ENCODE measurements at places on chromosomes 11 and 22.
A peak's percentile ranks its signal among the peaks of the same experiment; 100 is the strongest.

DNA sequence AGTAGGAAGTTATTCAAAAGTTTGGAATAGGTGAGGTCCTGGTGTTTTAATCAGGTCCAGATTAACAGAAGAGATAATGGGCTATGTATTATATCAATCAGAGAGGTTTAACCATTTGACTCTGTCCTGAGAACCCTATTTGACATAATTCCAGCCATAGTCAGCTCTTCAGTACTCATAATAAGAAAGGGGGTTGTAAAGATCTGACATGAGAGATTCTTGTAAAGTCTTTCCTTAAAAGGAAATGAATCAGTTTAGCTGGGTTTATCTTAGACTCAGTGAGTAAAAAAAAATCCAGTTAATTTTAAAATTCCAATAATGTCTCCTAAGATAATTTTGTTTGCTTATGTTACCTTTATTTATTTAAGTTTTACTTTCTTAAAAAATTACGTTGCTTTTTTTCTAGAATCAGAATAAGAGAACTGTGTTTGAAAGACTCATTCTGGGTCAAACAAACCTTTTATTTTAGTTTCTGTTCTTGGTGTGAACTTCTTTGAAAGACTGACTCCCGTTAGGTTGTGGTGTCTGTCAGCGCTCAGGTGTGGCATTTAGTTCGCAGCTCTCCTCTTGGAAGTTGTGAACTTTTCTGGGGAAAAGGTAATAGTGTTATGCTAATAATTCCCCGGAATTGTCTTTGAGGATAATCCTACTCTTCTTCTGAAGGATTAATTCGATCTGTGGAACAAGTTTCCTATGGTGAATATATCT, 20.5 kb downstream of the NUCB2 start:
- no peak for DNase-seq

GRCh38 chr11:18000760-18001159, 12.1 kb downstream of the SERGEF start:
- no peak for DNase-seq

DNA sequence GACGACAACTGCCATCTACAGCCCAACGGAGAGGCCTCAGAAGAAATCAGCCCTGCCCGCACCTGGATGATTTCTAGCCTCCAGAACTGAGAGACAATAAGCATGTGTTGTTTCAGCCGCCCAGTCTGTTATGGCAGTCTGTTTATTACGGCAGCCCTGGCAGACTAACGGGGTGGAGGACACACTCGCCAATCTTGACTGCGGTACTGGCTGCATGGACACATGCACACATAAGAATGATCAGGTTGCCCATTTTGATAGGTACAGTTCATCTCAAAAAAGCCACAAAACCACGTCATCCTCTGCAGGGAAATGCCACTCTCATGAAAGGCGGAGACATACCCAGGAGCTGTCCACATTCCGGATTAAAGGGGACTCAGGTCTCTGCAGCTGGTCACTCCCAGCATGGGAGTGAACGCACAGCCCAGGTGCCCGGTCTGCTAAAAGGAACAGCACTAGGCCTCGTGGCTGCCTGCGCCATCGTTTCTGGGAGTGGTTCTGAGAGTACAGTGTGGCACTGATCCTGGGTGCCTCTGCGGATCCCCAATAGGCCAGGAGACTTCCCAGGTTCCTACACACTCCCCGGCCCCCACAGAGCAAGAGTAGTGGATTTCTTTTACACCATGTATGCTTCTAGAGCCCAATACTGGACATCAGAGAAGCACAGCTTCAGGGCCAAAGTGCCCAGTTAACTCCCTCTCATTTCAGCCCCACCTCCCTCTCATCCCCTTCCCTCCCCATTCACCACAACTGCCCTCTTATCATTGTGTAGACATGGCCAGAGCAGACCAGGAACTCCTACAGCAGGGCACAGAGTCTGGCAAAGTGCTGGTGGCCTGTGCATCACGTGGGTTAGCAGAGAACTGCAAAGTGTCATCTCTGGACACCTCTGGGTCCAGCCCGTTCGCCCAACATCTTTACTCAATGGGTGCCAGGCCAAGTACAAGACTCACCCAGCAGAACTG, 11.7 kb upstream of the COMT start:
- DNase-seq = no peak

DNA sequence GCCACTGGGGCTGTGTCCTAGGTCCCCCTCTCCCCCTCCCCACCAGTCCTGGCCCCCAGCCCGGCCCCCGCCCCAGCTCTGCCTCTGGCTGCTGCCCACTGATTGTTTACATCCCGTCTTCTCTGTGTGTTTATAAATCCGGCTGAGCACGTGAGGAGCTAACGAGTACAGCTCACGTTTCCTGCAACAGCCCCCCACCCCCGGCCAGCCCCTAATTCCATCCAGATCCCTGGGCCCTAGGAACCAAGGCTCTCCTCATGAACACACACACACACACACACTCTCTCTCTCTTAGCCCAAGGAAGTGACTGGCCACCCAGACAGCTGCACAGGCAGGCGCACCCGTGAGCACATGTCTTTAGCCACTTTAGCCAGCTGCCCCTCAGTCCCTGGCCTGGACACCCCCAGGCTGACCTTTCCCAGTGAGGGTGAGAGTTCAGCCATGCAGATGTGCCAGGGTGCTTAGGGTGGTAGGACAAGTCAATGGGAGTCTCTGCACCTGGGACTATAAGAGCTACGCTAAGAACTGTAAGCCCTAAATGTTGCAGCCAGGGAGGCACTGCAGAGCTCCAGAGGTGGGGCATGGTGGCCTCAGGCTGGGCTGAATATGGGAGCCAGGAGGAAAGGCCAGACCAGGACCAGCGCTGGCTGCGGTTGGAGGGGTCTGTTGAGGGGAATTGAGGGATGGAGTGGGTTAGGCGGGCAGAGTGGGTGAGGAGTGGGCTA, 2.9 kb downstream of the CLCF1 start:
- no peak for DNase-seq

- no peak for DNase-seq
Observed at GRCh38 chr22:17552737-17553136, 10.6 kb upstream of the SLC25A18 start.

- no peak for DNase-seq
Observed at GRCh38 chr22:39369186-39369585, 19.4 kb downstream of the SYNGR1 start.

GRCh38 chr11:6497069-6497839, at the start of gene DNHD1:
TSS of gene DNHD1 (plus strand) at chr11:6497280. CDS start at chr11:6498216, 936 bp downstream.
- peak; percentile 87 for DNase-seq

DNA sequence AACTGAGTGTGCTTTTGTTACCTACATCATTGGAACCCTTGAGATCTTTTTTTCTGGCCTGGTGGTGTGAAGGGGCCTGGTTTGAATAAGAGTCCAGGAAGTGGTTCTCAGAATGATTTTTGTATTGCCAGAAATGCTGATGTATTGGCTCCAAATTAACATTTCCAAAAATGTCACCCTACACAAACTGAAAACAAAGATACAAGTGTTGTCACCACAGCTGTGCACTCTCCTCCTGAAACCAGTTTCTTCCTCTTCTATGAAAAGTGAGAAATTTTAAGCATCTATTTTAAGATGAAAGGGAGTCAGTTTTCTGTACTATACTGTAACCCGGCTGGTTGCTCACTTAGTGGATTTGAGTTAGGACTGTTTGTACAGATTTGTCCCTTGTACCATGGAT, 218.8 kb downstream of the PGR start:
- no peak for DNase-seq

GRCh38 chr22:22362936-22363335, 118.3 kb downstream of the VPREB1 start:
- DNase-seq = peak; percentile 60

DNA sequence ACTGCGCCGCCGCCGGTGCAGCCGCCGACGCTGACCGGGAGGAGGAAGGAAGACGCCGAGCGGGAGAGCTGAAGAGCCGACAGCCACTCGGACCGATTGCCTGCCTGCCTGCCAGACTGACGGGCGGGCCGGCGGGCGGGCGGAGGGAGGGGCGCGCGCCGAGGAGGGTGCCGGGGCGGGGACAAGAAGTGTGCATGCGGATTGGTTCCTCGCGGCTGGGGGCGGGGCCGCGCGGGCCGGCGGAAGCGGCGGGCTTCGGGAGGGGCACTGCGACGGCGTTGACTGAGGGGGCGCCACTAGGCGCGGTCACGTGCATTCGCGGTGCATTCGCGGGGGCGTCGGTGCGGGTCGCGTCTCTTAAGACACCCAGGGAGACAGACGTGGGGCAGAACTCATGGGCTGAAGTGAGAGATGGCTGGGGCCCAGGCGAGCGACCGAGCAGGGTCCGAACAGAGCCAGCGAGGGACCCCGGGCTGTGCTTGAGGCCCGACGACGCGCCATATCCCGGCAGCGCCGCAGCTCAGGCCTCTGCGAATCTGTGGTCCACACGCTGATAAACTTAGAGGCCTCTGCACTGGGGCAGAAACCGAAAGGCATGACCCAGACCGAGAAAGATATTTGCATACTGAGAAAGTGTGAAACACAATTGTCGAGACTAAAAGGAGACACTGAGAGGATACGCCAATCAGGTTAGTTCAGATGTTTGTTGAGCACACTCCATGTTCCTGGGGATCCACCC, at the start of gene MAPK1:
Gene MAPK1, minus strand, starts transcription at position 118 of the 739 bp plus-strand sequence. CDS start 205 bp downstream, outside the sequence.
- DNase-seq = peak; percentile 98

GRCh38 chr11:41254966-41255365, 204.5 kb downstream of the LRRC4C start:
- no peak for DNase-seq

- no peak for DNase-seq
Observed at GRCh38 chr11:120326845-120327281, 1.8 kb downstream of the TLCD5 start.

- no peak for DNase-seq
Observed at GRCh38 chr11:67405196-67405567, 1.3 kb downstream of the TBC1D10C start.

GRCh38 chr11:100791103-100791502, 104.0 kb downstream of the ARHGAP42 start:
- no peak for DNase-seq

- DNase-seq = no peak
Observed at GRCh38 chr22:22709719-22710445, 65.5 kb downstream of the GGTLC2 start.

- no peak for DNase-seq
Observed at GRCh38 chr11:17564687-17565042, 17.6 kb downstream of the OTOG start.

DNA sequence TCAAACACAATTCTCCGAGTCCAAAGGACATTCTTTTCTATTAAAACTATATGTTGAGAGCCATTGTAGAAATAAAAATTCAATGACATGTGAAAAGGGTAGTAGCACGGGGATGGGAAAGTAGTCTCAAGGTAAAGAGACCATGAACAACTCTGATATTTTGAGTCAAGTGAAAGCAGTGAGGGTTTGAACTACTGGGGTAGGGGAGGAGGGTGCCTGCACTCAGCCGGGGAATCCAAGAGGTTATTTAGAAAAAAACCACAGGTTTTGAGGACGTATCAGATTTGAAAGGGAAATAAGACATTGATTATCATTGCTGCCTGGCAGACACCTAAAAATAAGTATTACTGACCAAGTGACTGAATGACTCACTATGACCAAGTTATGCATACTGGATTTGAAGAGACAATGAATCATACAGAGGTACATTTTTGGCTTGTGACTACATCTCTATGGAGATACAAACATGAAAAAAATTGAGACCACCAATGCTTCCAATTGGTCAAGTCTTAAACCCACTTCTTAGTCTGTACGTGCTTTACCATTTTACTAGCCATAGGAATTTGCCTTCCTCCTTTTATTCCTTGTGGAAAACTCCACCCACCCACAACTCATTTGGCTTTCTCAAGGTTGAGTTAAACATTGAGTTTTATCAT, 2.2 kb upstream of the OR52H1 start:
- no peak for DNase-seq

- DNase-seq = no peak
Observed at GRCh38 chr11:30596832-30597231, 10.7 kb upstream of the MPPED2 start.

GRCh38 chr11:1807264-1807995, 27.4 kb upstream of the SYT8 start:
- no peak for DNase-seq

GRCh38 chr11:131481971-131482370, 111.6 kb downstream of the NTM start:
- no peak for DNase-seq

- DNase-seq = no peak
Observed at GRCh38 chr11:47186700-47187695, 764 bp upstream of the PACSIN3 start.

DNA sequence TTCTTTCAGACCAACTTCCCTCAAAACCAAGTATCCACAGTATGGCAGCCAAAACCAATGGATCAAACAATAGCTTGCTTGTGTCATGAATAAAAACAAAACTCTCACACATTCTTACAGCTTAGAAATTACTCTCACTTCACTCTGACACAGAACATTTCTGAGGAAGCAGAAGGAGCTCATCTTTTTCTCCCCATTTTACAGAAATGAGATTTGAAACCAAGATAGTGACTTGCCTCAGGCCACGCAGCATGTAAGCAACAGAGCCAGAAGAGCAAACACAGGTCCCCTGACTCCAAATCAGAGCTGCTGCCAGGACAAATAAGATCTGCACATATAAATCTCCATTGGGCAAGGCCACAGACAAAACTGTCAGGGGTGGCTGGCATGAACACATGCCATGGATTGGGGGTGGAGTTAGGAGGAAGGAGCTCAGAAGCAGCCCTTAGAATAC, 64.8 kb downstream of the RAB30 start:
- no peak for DNase-seq

DNA sequence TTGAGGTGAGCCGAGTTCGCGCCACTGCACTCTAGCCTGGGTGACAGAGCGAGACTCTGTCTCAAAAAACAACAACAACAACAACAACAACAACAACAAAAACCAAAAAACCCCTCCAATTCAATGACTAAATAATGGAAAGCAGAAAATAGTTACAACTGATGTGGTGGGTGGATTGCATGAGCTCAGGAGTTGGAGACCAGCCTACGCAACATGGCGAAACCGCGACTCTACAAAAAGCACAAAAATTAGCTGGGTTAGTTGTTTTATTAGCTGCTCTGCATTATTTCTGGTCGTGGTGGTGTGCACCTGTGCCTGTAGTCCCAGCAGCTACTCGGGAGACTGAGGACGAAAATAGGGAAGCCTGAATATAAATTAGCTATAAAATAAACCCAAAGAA, 2.6 kb upstream of the PATL1 start:
- no peak for DNase-seq

DNA sequence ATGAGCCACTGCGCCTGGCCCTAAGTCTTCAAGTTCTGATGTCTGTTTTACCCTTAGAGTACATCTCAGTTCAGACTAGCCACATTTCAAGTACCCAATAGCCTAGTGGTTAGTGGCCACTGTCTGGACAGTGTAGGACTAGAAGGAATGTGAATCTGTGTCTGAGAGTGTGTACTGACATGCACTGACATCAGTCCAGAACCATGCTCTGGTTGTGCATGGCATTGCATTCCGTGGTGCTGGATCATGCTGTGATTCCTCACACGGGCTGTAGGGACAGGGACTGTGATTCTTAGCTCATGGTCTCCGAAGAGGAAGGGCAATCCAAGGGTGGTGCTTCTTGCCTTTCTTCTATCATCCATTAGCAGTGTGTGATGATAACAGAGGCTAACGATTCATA, 41.1 kb downstream of the AMOTL1 start:
- DNase-seq = no peak

- no peak for DNase-seq
Observed at GRCh38 chr22:45942787-45943493, 34.0 kb downstream of the WNT7B start.
